ENCODE measurements at places on chromosomes 5 and 9.

DNA sequence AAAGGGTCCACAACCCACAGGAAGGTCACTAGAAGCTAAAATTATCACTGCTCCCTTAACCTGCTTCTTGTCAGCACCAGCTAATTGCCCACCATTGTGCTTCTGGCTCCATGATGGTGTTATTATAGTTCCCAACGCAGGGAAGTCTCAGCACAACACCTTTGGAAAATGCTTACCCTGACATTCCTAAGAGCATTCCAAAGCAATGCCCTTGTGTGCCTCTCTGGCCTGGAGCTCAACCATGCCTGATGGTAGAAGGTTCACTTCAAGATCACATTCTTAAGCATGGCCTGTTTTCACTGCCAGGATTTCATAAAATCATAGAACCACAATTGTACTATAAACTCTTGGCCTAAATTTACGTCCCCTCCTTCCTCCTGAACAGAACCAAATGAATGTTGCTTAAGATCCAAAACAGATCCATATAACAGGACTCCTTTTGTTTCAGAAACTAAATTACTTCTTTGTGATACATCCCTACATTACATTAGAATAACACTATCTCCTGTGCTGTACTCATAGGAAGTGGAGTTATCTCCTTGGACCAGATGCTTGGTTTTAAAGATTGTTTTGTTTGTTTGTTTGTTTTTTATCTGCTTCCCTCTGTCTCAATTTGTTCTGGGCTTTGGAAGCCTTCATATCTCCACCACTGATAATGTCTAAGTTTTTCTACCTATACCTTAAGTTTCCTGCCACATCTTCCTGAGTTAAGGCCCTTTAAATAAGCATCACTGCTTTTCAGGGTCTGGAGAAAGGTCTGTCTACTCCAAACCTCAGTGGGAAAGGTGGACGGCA, 32.1 kb downstream of the ARL15 start:
- DNase-seq = no peak

DNA sequence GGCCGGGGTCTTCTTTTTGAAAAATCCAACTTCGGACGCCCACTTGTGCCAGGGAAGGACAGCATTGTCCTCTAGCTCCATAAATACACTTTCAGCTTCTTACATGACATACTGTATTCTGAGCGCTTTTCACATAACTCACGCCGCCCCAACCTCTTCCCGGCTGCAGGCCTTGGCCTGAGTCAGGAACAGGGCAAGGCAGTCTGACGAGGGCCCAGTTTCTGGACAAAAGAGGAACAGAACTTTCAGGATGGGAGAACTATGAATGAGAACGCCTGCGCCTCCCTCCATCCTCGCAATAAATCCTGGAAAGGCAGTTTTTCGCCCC, 650 bp downstream of the DCTN4 start:
- no peak for DNase-seq

DNA sequence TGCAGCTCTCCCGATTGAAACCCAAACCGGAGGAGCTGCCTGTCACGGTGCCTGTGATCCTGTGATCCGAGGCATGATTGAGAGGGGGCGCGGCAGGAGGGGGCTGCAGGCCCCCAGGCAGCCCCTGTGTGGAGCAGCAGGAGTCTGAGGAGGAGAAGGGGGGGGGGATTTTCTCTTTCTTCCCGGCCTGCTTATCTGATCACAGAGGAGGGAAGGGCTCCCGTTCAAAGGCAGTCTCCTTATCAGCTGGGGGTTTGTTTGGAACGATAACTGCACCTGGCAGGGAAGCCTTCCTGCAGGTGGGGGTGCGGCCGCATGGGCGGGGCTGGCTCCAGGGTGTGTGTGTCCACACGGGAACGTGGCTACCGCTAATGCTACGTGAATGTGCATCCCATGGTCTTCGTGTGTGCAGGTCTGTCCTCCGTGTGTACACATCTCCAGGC, 38.4 kb downstream of the LMX1B start:
- no peak for DNase-seq

DNA sequence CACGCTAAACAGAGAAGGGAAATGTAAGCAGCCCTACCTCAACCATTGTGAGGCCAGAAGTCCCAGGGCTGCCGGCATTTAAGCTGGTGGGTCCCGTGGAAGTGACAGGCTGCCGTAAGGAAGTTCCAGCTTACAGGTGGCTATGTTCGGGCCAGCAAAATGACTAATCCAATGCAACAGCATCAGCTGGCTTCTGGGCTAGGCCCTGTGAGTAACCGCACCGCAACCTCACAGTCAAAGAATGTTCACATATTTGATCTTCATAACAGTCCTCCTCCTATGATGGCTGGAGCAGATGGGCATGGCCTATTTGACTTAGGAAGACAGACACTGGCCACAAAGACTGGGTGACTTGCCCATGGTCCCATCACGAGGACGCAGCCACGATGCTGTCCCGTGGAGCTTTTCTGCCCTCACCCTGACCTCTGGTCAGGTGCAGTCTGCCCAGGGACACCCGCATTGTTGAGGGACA, 88.2 kb downstream of the LIFR start:
- peak; percentile 93 for DNase-seq

DNA sequence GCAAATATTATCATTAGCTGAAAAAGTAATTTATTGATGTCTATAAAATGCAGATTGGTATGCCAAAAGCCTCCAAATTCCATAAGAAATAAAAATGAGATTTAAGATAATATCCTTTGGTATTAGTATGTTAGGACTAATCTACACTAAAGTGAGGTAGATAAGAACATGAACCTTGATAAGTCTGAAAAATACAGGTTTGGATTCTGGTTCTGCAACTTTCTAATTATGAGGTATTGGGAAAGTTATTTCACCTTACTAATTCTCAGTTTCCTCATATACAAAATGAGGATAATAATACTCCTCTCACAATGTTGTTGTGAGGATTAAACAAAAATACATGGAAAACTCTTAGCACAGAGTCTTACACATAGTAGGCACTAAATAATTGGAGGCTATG, 300.1 kb downstream of the NNT start:
- peak; percentile 10 for DNase-seq

Measured in epithelial cell of esophagus (primary cell).